ENCODE measurements at places on chromosomes 6 and 20.

GRCh38 chr6:154099211-154099610 is 60.2 kb downstream of the OPRM1 start:
- DNase-seq: no peak

GRCh38 chr20:45735988-45736387 is 13.8 kb downstream of the SPINT4 start:
- DNase-seq: no peak

GRCh38 chr6:138923561-138923960 is 64.5 kb downstream of the REPS1 start:
- DNase-seq: no peak

DNA sequence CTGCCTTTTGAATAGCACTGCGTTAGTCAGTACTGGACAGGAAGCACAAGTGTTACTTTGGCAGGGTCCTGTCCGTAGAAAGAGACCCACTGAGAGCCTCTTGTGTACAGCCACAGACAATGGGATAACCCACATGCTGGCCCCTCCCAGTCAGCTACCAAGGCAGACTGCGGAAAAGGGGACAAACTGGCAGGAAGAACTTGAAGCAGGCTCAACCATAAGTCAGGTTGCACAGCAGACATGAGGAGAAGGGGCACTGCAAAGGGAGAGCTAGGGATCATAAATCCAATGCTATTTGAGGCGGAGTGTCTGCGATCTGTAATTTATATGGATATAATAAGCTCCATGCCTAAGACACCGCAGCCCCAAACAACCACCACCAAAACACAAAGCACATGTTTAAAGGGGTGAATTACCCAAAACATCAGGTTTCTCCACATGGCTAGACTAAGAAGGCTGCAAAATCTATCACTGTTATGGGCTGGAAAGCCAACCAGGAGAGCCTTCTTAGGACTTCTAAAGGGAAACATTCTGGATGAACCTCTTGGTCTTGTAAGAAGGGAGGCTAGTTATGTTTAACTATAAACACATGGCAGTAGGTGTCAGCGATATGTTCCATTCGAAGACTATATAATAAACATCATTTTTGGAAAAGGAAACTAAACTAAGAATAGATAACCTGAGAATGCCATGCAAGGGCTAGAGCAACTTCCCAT is 141.7 kb downstream of the BACH2 start:
- DNase-seq: no peak

GRCh38 chr20:20691477-20692235 is 20.8 kb downstream of the RALGAPA2 start:
- DNase-seq: no peak

- no peak for DNase-seq
These were observed 28.1 kb downstream of the NCOA6 start for GRCh38 chr20:34797012-34797995.

GRCh38 chr6:111276335-111276734 is 189.0 kb downstream of the SLC16A10 start:
- DNase-seq: no peak

DNA sequence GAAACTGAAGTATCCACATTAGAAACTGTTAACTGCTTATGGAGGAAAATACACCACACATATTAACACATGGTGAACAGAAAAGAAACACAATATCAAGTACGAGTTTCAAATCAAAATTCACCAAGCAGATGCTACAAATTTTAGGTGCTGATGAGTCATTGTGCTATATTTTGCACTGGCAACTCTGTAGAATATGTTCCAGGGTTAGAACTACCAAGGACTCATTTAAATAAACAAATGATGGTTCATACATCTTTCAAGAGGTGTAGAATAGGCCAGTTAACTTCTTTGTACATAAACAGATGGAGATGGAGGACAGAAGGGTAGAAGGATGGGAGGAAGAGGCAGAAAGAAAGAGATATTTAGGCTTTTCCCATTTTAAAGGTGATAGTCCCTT is 184.9 kb downstream of the ARHGAP18 start:
- no peak for DNase-seq

- DNase-seq: no peak
These were observed 96.3 kb upstream of the QKI start for GRCh38 chr6:163318071-163318786.

DNA sequence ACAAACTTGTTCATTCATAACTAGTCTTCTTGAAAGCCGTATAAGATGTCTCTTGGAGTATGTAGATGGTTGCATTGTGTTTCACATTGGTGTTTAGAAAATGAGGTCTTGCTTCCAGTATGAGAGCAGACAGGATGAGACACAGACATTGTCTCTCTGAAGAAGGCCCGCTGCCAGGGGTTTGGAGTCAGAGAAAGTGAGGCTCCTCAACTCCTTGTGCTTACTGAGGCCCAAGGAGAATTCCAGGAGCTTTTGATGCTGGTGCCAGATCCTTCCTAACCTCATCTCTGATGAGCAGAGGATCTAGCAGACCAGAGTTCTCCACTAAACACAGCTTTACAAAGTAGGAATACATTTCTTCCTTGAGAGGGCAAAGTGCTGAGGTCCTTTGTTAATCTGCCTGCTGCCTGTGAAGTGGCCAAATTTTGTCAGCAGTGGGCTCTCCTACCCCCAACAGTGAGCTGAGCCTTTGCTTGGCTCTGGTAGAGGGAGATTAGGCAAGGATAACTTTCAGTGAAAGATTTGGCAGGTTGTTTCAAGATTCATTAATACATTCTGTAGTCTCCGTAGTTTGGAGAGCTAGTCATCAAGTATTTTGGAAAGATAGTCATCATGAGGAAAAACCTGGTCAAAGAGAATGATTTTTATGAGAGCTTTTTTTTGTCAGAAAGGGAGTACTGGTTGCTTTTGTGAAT is 9.7 kb downstream of the MAPRE1 start:
- no peak for DNase-seq

- no peak for DNase-seq
These were observed 1168.4 kb upstream of the CITED2 start for GRCh38 chr6:140542863-140543262.

GRCh38 chr6:73394577-73395354 is at the start of gene DDX43:
Gene DDX43, plus strand, starts transcription at chr6:73394828. Its CDS starts 78 bp downstream, at chr6:73394906.
- DNase-seq: peak; percentile 65

DNA sequence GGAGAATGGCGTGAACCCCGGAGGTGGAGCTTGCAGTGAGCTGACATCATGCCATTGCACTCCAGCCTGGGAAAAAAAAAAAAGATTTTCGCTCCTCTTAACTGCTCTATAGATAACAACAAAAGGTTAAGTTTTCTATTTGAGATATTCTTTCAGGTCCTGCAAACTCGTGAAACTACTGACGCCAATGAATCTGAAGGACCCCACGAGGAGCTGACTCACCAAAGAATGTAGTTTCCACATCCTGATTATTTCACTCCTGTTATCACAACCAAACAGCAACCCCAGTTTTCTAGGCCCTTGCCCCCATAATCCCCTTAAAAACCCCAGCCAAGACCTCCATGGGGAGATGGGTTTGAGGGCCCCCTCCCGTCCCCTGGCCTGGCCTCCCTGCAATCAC is 58.7 kb downstream of the OTOR start:
- DNase-seq: no peak

- DNase-seq: peak; percentile 35
These were observed 2.4 kb downstream of the MARCKS start for GRCh38 chr6:113859349-113860180.

GRCh38 chr6:169085466-169085865 is 168.2 kb downstream of the THBS2 start:
- DNase-seq: no peak

GRCh38 chr20:3250091-3250504 is 11.1 kb upstream of the SLC4A11 start:
- peak; percentile 90 for DNase-seq

GRCh38 chr6:37027036-37027720 is 21.7 kb downstream of the FGD2 start:
- DNase-seq: no peak

DNA sequence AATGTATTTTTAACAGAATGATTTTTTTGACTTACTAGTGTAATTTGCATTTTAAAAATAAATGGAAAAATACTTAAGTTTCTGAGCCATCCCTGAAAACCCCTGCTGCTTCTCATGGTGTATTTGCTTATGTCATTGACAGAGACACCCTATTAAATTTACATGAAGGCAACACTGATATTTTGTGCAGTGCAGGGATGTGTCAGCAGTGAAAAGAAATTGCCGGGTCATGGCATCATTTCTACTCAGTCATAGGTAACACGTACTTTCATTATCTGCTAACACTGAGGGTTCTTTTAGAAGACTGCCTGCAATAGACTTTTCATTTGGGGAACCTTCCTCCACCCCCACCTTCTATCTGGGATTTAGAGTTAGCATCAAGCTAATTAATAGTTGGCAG is 136.7 kb upstream of the RNF217 start:
- DNase-seq: no peak

GRCh38 chr20:18705490-18705889 is 108.1 kb upstream of the SCP2D1 start:
- no peak for DNase-seq

DNA sequence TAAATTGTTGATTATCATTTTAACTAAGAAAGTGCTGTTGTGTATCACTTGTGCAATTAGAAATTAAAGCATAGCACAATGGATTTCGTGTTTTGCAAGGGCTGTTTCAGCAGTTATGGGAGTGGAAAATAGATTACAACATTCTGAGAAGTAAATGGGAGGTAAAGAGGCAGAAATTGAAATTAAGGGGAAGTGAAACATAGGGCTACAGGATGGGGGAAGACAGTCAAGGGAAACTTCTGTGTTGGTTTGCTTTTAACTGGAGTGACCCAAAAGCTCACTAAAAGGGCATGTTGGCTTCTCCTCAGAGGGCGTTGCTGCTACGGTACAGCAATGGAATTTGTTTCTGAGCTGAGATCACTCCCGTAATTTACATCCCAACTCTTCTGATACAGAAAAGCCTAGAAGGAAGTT is 147.5 kb downstream of the BCAS1 start:
- DNase-seq: no peak

DNA sequence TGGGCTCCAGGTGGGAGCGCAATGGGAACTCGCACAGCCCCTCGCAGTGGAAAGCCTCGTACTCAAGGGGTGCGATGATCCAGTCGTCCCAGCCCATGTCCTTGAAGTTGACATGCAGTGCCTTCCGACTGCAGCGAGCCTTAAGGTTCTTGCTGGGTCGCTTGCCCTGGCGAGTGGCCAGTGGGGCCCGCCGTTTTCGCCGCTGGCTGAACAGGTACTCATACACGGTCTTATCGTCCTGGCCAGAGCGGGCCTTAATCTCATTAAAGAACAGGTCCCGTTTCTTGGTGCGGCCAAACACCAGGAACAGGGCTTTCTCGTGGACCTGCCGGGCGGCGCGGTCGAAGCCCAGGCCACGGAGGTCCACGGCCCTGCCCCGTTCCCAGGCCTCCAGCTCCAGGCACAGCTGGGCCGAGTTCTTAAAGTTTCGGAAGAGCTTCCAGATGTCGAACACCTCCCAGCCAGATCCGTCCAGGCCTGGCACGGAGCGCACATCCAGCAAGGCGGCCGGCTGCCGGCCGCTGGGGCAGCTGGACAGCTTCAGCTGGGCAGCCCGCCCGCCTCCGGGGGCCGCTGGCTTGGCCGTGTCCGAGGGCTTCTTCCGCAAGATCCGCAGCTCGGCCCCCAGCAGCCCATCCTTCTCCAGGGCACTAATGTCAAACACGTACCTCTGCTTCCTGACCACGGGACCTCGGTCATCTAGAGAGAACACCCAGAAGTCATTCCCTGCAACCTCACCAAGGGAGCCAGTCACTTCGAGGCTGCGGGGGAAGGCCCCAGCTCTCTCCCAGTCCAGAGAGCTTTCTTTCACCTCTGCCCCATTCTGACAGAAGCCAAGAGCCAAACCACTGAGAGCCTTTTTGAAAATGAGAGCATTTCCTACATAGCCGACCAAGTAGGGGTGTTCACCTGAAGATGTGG is 3.7 kb downstream of the GDF5 start:
- no peak for DNase-seq

DNA sequence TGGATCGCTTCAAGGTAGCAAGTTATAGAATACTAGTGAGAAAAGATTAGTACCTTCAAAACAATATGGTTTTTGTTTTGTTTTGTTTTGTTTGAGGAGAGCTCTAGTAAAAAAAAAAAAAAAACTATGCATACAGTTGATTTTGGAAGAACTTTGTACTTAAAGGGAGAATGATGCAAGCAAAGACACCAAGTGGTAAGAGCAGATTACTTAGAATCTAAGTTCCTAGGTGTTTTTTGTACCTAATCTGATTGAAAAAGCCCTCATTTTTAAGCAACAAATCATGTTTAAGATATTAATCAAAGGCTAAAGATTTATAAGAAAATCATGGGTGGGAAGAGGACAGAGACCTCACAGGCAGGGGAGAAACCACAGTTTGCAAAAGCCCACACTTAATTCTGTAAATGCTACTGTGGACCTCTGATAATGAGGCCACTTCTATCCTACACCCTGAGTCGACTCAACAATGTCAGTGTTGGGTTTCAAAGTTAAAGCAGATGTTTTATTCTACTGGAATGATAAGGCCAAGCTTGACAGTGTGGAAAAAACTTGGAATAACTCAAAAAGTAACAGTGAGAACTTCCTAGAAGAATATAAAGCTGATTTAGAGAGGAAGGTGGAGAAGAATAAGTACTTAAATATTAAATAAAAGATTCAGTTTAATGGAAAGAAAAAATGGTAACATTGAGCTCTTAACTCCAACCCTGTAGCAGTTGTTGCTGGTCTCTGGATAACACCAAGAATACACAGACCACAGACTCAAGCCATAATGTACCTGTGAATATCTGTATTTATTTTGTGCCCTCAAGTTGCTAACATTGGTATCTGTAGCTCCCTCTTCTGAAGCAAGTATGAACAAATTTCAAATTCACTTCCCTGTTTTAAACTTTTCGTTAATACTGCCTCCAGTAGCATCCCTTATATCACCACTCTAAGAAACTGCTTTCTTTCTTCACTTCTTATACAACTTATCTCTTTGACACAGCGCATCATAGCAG is 1047.8 kb downstream of the EPHA7 start:
- DNase-seq: no peak

GRCh38 chr6:30411515-30412207 is 66.7 kb downstream of the RPP21 start:
- peak; percentile 88 for DNase-seq

- no peak for DNase-seq
These were observed 19.9 kb downstream of the ZNF451 start for GRCh38 chr6:57109880-57110279.

- no peak for DNase-seq
These were observed 45.1 kb downstream of the SPATA2 start for GRCh38 chr20:49870261-49870660.

DNA sequence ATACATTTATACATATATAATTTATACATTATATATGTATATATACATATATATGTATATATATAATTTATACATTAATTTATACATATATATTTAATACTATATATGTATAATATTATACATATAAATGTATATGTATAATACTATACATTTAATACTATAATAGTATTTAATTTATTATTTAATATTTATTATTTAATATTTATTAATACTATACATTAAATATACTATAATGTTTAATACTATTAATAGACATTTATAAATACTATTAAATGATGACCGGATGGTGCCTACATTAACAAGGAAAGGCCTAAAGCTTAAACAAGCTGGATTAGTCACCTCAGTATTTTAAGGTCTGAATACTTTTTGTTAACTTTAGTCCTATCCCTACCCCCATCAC is 145.9 kb upstream of the HTR1E start:
- DNase-seq: no peak

- DNase-seq: no peak
These were observed 194.0 kb downstream of the ARHGAP18 start for GRCh38 chr6:129516005-129516404.

GRCh38 chr6:156866220-156867015 is 89.2 kb downstream of the ARID1B start:
- DNase-seq: no peak

- no peak for DNase-seq
These were observed 49.8 kb downstream of the CFAP61 start for GRCh38 chr20:20102163-20102562.
